Stimulated activated CD4-positive, alpha-beta T cell treated with anti-CD3 and anti-CD28 coated beads, Interleukin-12 subunit alpha, Interleukin-12 subunit beta, amount 100 ng/mL, for 4 hours (primary cell): ENCODE measurements at places on chromosomes 7 and 10.
A peak's percentile ranks its signal among the peaks of the same experiment; 100 is the strongest.

DNA sequence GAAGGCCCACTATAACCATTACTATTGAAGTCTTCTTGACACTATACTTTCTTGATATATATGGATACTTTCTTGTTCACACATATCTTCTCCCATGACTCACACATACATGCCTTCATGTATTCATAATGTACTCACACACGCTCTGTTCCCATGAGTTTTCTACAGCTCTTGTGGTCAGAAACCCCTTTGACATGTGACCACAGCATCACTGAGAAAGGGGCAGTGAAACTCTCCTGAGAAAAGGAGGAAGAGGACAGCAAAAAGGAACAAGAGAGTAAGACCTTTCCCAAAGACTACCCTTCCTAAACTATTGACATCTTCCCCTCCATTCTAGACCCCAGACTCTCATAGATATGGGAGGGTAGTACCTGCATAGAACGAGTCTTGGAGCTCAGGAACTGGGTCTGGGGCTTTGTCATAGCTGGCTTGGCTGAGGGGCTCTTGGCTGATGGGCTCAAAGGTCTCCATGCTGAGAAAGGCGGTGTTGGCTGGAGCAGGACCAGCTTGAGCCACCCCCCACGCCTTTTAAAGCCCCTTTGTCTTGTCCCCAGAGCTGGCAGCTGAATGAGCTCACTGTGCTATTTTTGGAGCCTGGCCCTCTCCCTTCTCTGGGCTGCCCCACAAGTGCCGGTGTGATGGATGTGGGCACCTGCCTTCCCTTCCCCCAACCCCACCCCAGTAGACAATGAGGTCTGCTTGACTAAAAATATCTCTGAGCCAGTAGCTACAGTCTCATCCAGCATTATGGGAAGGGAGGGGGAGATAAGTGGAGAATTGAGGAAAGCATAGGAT lies 5.1 kb downstream of the SYNPO2L start:
- no peak for DNase-seq

DNA sequence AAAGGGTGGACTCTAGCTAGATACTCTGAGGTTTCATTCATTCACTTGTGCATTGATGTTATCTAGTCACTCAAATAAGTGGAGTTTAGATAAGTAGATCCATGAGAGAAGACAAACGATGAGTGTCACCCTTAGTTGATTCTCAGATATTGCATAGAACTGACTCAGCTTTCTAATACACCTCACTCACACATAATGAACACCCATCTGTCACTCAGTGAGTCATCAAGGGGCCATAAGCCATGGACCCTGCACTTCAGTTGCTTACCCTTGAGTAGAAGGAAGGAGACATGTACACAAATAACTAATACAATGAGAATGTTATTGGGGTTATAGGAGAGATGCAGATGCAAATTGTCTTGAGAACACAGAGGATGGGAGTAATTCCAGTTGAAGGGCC lies 163.8 kb downstream of the SORCS3 start:
- DNase-seq: no peak

- DNase-seq: no peak
These were observed 102.6 kb downstream of the PTPRE start for GRCh38 chr10:128009372-128010126.

- DNase-seq: no peak
These were observed 11.6 kb downstream of the VSTM4 start for GRCh38 chr10:49103761-49104160.

- DNase-seq: no peak
These were observed 11.0 kb upstream of the BLVRA start for GRCh38 chr7:43747328-43748105.

DNA sequence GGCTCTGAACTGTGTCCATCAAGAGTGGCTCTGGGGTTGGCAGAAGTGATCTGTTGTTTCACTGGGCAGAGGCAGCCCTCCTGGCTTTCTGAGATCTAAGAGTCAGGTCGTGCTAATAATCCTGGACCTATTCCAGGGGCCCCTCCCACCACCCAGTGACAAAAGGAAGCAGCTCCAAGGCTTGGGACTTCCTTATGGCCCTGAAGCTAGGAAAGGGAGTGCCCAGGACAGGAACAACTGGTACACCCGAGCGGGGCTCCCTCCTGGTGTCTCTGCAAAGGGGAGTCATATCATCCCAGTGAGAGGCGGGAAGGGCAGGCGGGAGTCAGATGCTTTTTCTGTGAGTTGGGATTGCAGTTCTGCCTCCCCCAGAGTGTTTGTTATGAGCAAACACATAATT lies 32.3 kb downstream of the RPS24 start:
- no peak for DNase-seq

- no peak for DNase-seq
These were observed 180.1 kb downstream of the ARID5B start for GRCh38 chr10:62081341-62082270.

DNA sequence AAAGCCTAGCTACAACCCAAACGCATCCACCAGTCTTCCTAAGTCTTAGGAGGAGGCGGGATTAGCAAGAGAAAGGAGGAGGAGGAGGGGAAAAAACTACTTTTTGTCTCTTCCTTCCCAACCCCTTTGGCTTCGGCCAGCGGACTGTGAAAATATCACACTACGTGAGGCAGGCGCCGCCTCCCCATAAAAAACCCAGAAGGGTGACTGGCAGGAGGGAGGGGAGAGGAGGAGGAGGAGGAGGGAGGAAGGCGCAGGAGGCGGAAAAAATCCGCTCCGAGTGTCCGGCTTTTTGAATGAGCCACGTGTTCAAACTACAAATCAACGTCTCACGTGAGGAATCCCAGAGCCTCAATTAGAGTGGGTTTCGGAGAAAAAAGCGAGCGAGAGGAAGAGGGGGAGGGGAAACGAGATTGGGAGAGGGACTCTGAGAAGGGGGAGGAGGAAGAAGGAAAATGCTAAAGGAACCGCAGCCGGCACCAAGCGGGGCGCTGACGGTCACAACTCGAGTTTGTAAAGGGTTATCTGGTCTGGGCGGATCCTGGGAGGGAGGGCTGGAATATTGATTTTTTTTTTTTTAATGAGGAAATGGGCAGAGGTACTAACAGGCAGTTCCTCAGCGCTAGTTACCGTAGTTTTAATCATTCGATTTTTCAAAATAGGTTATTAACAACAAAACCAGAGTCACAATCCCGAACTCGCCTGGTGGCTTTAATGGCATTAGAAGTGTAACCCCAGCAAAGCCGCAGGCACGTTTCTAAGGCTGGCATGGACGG lies at the start of gene IGF2BP3:
Gene IGF2BP3, minus strand, starts transcription at position 162 of the 776 bp plus-strand sequence. CDS start 381 bp downstream, outside the sequence.
- peak; percentile 19 for DNase-seq

DNA sequence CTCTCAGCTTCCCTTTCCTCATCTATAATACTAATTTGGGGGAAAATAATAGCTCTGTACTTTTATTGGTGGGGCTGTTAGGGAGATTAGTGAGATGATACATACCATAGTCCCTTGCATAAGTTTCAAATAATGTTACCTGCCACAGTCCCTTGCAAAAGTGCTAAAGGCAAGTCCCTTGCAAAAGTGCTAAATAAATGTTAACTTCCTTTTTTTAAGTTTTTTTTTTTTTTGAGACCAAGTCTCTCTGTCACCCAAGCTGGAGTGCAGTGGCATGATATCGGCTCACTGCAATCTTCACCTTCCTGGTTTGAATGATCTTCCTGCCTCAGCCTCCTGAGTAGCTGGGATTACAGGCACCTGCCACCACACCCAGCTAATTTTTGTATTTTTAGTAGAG lies 43.4 kb upstream of the SRGN start:
- DNase-seq: no peak
